ENCODE measurements at places on chromosomes 13 and 19.

DNA sequence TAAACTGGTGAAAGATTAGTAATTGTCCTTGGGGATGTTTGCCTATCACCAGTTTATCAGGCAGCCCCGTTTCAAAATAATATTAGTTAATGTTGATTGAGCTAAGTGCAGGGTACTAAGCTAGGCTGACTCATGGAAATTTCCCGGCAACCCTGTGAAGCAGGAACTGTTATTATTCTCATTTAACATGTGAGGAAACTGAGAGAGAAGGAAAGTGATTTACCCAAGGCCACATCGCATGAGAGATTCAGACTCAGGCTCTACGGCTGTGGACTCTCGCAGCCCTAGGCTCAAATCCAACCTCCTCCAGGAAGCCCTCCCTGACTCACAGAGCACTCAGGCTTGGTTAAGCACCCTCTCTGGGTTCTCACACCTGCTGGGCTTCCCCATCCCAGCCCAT is 19.7 kb downstream of the CLPTM1 start:
- no peak for DNase-seq

DNA sequence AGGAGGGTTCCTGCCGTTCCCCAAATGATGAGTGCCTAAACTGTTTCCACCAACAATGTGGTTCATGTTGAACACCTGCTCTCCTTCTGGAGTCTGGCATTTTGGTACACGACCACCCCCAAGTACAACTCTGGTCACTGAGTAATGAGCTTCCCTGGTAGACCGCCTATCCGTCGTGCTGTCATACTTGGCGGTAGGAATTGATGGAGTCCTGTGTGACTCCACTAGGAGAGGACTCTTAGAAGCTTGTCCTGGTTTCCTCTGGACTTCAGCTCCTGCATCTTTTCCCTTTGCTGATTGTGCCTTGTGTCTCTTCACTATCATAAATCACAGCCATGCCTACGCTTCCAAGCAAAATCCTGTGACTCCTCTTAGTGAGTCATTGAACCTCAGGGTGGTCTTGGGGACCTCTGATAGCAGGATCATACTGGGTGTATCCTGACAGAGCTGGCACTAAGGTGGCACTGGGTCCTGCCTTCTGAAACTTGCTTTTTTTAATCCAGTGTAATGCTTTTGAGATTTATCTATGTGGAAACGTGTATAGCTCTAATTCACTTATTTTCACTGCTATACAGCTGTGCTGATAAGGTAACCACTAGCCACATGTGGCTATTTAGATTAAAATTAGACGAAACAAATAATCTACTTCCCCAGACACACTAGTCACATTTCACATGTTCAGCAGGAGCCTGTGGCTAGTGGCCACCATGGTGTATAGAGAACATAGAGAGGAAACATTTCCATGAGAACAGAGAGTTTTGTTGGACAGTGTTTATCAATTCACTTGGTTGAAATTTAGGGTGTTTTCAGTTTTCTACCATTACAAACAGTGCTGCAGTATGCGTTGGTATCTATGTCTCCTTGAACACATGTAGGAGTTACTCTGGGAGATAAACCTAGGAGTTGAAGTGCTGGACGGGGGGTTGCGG is 6.1 kb upstream of the ASF1B start:
- DNase-seq: no peak

DNA sequence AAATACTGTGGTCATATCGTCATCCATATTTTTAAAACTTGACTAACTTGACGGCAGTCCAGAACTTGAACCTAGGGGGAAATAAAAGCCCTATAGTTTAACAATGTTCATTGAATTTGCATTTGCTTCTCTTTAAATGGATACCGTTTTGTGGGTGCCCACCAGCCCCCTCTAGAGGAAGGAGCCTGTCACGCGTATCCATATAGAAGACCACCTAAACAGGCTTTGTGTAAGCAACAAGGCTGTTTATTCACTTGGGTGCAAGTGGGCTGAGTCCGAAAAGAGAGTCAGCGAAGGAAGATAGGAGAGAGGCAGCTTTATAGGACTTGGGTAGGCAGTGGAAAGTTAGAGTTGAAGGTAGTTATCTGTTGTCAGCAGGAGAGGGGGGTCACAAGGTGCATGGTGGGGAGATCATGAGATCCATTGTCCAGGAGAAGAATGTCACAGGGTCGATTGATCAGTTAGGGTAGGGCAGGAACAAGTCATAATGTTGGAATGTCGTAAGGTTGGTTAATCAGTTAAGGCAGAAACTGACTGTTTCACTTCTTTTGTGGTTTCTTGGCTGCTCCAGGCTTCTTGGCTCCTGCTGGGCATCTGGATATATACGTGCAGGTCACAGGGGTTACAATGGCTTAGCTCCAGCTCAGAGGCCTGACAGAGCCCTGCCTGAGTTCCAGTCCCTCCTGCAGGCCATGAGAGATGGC is 42.5 kb upstream of the ANKRD10 start:
- DNase-seq: no peak

DNA sequence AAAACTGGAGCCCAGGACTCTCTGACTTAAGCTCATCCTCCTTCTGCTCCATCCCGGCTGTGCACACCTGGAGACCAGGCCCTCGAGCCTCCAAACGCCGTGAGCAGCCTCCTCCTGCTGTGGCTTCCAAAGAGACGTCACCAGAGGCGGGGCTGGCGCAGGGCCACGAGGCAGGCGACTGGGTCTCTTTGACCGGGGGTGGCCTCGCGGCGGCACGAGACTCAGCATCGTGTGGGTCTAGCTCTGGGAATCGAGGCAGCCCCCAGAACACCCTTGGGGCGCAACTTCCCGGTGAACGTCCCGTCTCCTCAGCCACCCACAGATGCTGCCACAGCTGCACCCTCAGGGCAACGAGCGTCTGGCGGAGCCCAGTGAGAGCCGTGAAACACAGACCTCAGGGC is 22.8 kb downstream of the RASA3 start:
- DNase-seq: no peak

DNA sequence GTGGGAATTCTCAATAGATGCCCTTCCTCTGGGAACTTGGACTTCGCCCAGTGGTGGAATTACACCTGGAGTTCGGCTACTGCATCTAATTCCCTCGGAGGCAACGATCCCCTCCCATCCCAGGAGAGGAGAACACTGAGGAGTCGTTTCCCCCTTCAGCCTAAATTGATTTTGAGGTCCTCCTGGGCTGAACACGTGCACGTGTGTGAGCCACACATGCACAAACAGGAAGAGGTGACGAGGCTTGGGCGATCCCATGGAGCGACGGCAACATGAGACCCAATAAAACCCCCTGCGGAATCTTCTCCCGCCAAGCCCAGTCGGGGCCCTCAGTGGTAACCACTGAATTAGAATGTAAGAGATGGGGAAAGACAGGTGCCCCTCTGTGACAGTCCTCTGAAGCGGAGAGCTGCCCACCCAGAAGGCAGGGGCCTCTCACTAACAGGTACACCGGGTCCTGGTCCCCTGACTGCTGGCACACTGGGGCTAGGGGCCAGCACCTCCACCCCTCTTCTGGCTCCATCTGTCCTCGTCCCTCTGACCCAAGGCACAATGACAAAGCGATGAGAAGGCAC is 4.5 kb downstream of the MLLT1 start:
- no peak for DNase-seq

GRCh38 chr13:41650706-41651105 is 193.4 kb downstream of the RGCC start:
- DNase-seq: no peak

- DNase-seq: no peak
Observed at GRCh38 chr13:44649834-44650233, 73.7 kb upstream of the TSC22D1 start.

GRCh38 chr19:15159251-15159650 is 41.5 kb downstream of the NOTCH3 start:
- no peak for DNase-seq

GRCh38 chr19:12885749-12886650 is 1.0 kb downstream of the KLF1 start:
- DNase-seq: no peak

GRCh38 chr13:87889254-87889653 is 218.1 kb downstream of the SLITRK5 start:
- no peak for DNase-seq

GRCh38 chr19:6229951-6230712 is 49.6 kb downstream of the MLLT1 start:
- DNase-seq: no peak

DNA sequence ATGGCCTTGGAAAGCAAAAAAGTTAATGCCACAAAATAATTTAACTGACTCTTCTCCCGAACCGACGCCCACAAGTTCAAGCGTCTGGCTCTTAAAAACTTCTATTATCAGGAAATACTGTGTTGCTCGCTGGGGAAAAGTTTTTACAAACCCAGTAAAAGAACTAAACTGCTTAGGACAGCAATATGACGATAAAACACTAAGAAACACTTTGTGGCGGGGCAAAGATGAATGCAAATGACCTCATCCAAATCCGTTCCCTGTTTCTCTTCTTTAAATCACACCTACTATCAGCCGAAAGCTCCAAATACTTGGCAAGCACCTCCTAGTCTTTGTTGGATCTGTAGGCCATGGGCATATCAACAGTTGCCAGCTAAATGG is 4.9 kb downstream of the SIGLEC11 start:
- DNase-seq: no peak

DNA sequence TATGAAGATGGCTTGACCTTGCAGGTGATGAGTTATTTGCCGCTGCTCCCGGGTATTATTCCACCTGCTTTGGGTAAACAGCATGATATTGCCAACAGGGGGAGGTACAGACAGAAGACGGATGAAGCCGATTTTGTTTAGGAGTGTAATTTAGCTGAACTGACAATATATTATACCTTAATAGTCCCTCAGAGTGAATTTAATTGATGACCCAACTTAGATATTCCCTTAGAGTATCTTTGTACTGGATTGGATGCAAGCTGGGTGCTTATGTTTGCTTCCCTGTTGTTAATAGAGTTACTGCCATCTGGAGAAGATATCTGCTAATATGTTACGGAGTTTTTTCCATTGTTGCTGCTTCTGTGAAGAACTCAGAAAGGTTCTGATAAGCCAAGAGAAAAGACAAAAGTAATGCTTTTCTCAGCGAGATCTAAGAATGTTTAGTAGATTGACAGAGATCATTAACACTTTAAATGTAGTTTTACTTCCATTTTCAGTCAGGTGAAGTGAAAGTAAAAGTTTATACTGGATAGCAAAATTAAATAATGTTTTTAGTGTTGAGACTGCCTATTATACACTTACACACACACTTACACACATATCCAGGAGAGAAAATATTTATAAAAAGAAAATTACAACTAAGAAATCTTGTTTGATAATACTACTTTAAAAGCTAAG is 2220.8 kb upstream of the PCDH20 start:
- no peak for DNase-seq
